ENCODE measurements at places on chromosomes 2 and 18. TPM values are rescaled to one million over a fixed set of nuclear protein-coding genes. Genes with fewer than 3 reads are reported as not detected.

The MERTK gene
- total RNA-seq, result 6.6 TPM

The NPPC gene
- not detected for total RNA-seq

The CPO gene
- under 0.01 TPM for total RNA-seq

The CRYGD gene
- not detected for total RNA-seq

The GDF7 gene
- total RNA-seq, result 0.33 TPM

The UGT1A10 gene
- total RNA-seq, result not detected

The TANC1 gene
- 30.8 TPM for total RNA-seq

The GRHL1 gene
- total RNA-seq, result 0.77 TPM

The TGFA gene
- not detected for total RNA-seq

The OSR1 gene
- total RNA-seq, result 17.7 TPM

The C1QL2 gene
- total RNA-seq, result not detected

The CD8A gene
- total RNA-seq, result not detected

The HOXD13 gene
- not detected for total RNA-seq

The SERPINB3 gene
- total RNA-seq, result not detected

The SERPINB10 gene
- total RNA-seq, result not detected

The IL18R1 gene
- total RNA-seq, result 5.4 TPM

The GPAT2 gene
- total RNA-seq, result 3.9 TPM

The CDCA7 gene
- 1.3 TPM for total RNA-seq

The TXNDC2 gene
- not detected for total RNA-seq

The ABCG5 gene
- not detected for total RNA-seq

The CNGA3 gene
- under 0.01 TPM for total RNA-seq

The MC5R gene
- total RNA-seq, result not detected

The VWC2L gene
- total RNA-seq, result not detected

Measured in fibroblast of lung (primary cell).